ENCODE measurements at places on chromosomes 5 and 9.

DNA sequence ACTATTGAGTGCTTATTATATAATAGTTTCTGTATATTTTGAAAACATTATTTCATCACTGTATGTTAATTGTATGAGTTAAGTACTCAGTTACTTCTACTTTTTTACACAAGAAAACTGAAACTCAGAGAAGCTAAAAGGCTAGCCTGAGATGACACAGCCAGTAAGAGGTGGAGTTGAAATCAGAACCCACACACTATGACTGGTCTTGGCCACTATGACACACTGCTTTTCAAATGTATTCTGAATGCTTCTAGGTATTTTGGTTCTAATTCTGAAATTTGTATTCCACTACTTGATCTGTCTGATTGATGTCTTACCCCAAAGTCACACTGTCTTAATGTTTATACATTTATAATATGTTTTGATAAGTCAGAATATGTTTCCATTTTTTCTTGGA lies 181.8 kb downstream of the ZDHHC21 start:
- DNase-seq = no peak

DNA sequence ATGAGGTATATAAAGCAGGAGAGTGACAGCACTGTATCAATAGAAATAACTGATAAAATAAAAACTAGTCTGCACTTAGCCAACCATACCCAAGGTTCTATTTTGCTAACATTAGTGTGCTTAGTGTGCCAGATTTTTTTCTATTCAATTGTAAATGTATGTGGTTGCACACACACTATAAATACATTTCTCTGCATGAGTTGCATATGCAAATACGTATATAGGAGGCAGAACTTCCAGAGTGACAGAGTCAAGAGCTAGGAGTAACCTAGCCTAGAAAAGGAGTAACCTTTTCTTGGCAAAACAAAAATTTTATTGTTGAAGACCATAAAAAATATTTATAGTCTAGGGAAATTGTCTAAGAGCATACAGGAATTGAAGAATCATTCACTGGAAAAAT lies 461.6 kb downstream of the GABRG2 start:
- DNase-seq = no peak

GRCh38 chr9:278651-279050 lies 64.0 kb downstream of the DOCK8 start:
- DNase-seq = no peak

- DNase-seq = no peak
These were observed 816.1 kb upstream of the C9orf72 start for GRCh38 chr9:28389411-28389810.

DNA sequence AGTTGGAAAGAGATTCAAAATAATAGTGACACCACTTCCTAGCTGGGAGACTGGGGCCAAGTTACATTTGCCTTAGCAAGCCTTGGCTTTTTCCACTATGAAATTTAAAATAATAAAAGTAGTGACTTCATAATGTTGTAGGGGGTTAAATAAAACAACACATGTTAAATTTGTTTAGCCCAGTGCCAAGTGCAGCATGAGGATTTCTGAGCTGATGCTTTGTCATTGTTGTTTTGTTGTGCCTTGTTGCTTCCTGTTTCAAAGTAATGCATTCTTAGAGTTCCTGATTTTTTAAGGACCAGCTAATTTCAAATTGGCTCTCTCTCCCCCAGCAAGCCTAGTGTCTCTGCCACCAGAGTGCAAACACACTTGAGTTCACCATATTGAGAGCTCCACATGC lies 270.7 kb upstream of the PAPPA start:
- DNase-seq = no peak

DNA sequence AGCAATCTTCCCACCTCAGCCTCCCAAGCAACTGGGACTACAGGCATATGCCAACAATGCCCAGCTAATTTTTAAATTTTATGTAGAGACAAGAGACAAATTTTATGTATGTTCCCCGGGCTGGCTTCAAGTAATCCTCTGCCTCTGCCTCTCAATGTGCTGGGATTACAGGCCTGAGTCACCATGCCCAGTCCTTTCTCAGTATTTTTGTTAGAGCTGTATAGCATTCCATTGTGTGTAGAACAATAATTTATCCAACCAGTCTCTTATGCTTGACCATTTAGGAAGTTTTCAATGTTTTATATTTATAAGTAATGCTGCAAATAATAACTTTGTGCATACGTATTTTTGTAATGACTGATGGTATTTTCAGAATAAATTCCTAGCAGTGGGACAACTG lies 38.9 kb upstream of the CTXN3 start:
- no peak for DNase-seq

DNA sequence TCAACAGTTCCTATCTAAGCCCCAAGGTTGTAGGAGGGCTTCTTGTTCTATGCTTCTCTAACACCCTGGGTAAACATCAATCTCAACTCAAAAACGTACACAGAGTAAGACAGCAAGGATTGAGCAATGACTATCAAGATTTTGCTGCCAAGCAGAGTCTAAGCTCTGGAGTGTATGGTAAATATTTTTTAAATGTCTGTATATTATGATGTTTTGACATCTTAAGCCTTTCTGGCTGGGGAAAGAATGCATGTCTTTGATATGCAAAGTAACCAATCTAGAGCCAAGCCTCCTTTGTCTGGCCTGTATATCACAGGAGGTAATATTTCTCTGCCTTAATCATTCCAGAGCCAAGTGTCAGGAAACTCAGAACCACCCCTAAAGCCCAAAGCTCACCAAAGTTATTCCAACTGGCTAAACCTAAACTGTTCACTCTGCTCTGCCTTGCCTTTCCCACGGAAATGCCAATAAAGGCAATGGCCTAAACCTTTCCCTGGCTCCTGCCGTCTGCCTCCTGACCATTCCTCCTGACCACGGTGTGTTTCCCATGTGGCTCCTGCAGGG lies 45.2 kb downstream of the YIPF5 start:
- DNase-seq = no peak

DNA sequence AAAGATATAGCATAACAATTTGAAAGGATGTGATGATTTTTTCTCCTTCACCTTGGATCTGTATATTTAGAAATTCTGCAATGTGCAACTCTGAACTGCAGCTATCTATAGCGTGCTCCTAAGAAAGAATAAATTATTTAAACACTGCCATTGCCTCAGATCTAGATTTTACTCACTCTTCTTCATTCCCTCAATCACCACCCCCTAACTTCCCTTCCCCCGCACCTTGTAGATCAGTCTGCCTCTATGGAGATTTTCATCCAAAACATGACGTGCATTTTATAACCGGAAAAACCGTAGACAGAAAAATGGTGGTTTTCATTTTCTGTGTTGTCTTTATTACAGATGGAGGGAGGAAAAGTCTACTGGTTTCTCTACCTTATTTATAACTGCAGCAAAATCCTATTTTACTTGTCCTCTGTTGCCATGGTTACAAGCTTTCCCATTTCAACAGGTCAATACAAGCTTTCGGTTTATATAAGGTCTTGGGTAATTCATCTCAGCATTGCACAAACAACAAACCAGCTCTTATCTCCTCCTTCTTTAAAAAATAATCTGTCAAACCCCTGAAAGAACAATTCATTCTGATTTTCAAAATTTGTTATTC lies 480.0 kb downstream of the TAF11L14 start:
- DNase-seq = no peak

Data from right forelimb (tissue), 1 donor.